ENCODE measurements at places on chromosomes 13 and 19. TPM values are rescaled to one million over a fixed set of nuclear protein-coding genes. Genes with fewer than 3 reads are reported as not detected.

DNA sequence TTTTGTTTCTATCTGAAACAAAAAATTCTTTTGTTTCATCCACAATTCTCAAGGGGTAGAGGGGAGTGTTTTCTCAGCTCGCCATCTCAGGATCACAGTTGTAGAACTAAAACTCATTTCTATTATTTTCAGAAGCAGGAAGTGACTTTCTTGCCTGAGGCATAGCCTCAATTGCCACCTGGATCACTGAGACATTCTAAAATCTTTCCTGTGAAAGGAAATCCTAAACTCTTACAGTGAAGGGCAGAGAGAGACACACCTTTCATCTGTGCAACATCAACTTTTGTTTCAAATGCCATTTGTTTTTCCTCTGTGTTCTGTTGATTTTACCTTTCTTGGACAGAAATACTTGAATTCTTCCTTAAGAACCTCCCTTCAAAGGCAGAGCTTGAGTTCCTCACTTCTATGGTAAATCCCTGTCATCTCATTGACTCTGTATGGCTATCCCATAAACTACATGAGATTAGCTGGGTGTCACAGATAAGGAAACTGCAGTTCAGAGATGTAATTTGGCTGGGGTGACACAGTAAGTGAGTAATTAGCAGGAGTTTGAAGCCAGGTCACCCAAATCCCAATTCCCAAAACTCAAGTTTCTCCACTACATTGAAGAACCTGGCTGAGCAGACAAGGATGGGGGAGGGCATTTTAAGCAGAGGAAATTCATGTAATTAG is 224.4 kb upstream of the HTR2A start:
- DNase-seq, result no peak

DNA sequence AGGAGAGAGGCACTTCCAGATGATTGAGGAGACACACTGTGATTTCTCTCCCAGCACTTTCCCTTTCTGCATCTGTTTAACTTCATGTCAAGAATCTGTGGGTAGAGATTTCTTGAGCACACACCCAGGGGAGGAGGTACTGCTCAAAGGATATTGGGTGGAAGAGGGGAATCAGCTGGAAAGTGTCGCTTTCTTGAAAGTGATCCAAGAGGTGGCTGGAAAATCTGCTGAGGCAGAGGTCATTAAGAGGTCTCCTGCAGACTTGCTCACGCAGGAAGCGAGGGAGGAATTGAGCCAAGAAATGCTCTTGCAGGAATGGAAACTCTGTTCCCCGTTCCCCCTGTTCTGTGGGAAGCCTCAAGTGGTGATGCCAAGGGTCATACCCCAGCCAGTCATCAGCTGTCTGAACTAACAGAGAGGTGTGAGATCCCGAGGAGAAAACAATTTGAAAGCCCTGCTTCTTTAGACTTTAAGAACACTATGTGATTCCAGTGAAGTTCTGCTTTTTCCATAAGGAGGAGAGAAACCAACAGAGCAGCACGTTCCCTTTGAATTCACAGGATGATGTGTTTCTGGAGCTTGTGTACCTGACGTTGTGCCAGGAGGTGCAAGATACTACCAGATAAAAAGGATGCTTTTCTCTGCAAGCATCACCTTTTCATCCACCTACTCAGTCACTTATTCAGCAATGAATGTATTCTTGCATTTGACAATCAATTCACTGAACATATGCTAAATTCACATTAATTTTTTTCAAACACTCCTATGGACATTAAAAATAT is 163.4 kb upstream of the GPR12 start:
- DNase-seq, result peak; percentile 12

GRCh38 chr19:5052515-5052914 is 83.6 kb downstream of the KDM4B start:
- no peak for DNase-seq

DNA sequence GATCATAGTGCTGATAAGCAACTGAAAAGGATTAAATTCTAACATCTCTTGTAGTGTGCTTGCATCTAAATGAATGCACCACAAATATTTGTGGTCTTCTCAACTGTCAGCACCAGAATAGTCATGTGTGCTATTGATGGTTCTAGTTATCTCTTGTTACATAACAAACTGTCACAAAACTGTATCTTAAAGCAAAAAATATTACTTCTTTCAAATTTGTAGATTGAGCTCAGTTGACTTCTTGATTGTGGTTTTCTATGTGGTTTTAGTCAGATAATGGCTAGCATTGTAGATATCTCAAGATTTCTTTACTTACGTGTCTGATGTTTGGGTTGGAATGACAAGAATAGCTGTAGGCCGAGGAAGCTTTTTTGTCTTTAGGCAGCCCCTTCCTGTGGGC is 431.3 kb downstream of the SLITRK6 start:
- no peak for DNase-seq

DNA sequence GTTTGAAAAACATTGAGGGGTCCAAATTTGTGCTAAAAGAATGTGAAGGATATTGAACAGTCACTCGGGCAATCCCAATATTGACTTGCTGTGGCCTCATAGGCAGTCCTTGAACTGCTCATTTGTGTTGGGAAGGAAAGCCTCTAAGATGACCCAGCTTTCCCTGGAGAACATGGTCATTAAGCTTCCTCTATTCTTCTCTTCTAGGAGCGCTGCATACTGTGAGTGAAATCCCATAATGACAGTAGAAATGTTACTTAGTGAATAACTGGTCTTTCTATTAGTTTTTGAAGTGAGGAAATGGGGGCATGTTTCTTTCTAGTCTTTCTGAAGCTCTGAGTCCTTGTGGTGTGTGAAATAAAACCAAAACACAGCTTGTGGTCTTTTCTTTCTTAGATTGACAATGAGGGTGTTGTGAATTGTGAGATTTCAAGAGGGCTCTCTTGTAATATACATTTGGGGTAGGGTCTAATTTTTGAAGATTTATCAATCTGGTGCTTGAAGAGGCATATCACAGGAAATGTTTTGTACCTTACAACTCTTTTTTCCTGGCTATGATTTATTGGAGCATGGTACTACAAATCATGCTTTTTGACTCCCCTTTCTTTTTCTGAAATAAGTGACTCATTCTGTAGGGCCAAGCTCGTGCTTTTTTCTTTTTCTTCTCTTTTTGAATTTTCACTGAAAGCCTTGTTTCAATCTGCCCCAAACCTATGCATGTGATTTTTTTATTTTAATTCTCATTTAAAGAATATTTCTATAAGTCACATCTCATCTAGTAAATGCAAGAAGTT is 250.8 kb downstream of the OXGR1 start:
- no peak for DNase-seq

- no peak for DNase-seq
These were observed 9.0 kb downstream of the PLAUR start for GRCh38 chr19:43660971-43661360.

- peak; percentile 59 for DNase-seq
These were observed 9.8 kb upstream of the CIRBP start for GRCh38 chr19:1259206-1259875.

DNA sequence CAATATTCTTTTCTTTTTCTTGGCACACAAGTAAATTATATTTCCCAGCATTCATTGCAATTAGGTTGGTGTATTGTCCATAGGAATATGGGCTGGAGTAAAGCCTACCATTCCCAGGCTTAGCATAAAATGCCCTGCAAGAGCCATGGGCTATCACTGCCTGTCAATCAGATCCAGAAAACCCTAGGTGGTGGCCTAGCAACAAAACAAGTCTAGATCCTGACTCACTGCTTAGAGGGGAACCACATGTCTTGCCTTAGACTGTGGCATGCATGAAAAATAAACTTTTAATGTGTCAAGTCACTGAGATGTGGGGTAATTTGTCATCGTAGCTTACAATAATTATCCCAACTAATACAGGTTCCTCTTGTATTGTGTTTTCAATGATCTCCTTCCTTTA is 16.2 kb downstream of the SOX21 start:
- DNase-seq, result peak; percentile 39

DNA sequence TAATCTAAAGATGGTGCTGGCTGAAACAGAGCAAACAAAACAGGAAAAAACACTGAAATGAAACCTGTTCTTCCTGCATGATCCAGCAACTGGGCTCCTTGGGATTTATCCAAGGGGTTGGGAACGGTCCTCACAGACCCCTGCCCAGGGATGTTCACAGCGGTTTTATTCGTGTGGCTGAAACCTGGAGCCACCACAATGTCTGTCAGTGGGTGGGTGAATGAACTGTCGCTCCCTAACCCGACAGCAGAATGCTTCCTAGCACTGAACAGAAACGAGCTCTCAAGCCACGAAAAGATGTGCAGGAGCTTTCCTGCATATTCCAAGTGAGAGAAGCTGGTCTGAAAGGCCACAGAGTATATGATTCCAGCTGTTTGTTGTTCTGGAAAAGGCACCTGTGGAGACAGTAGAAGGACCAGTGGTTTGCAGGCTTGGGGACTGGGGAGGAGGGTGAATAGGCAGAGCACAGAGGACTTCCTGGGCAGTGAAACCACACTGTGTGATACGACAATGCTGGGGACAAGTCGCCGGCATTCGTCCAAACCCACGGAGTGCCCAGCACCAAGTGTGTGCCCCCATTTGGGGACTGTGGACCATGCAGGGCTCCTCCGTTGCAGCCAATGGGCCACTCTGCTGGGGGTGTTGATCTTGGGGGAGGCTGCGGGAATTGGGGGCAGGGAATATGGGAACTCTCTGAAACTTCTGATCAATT is 73.9 kb downstream of the TEX29 start:
- DNase-seq, result no peak

DNA sequence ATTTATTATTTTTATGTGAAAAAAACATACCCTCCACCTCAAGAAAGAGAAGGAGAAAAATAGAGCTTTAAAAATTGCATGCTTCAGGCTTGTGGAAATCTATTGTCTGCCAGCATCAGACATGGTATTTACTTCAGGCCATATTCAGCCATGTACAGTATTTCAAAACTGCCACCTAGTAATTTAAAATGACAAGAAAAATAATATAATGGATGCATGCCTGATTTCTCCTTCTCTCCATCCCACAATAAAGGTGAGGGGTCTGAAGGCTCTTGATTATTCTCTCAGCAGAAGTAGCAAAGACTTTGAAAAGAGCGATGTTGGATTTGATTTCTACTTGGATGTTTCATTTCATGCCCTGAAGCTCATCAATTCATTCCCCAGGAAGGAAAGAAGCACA is 250.7 kb downstream of the TBC1D4 start:
- DNase-seq, result no peak

DNA sequence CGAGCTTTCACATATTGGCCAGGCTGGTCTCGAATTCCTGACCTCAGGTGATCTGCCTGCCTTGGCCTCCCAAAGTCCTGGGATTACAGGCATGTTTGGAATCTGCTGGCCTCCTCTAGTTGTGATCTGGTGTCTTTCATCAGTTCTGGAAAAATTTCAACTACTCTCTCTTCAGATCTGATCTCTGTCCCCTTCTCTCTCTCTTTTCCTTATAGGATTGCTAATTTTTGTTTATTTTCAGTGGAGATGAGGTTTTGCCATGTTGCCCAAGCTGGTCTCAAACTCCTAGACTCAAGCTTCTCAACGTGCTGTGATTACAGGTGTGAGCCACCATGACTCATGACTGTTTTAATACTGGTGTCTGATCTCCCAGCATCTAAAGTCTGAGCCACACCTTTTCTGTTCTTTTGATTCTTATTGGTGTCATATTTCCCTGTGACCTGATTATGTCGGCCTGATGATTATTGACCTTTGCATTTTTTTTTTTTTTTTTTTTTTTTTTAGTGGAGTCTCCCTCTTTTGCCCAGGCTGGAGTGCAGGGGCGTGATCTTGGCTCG is 10.4 kb upstream of the NANOS2 start:
- no peak for DNase-seq

GRCh38 chr19:39502640-39503417 is 4.1 kb downstream of the DLL3 start:
- peak; percentile 23 for DNase-seq

GRCh38 chr13:43895940-43896339 is 16.2 kb downstream of the LACC1 start:
- no peak for DNase-seq

DNA sequence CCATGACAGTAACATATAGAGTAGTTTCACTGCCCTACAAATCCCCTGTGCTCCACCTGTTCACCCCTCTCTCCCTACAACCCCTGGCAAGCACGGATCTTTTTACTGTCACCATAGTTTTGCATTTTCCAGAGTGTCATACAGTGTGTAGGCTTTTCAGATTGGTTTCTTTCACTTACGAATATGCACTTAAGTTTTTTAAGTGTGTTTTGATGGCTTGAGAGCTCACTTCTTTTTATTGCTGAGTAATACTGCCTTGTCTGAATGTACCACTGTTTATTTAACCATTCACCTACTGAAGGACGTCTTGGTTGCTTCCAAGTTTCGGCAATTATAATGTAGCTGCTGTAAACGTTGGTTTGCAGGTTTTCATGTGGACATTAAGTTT is 175.1 kb downstream of the ITGBL1 start:
- peak; percentile 61 for DNase-seq

GRCh38 chr13:91304741-91305140 is 42.7 kb upstream of the MIR17HG start:
- DNase-seq, result no peak

DNA sequence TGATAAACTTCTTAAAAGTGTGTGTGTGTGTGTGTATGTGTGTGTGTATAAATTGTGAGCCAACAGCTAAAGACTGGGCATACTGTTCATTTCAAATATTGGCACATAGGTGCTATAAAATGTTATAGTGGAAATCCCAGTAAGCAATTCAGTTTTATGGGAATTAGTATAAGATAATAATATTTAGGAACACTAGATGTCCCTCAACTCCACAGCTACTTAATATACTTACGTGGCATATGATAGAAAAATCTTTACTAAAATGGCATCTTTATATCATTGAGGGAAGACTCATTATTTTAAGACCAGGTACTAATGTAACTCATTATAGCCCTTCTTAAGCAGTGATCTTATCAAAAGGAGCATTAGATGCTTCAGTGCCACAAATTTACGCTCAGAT is 266.2 kb downstream of the MAB21L1 start:
- no peak for DNase-seq

- DNase-seq, result peak; percentile 29
These were observed 26.7 kb upstream of the NAPA start for GRCh38 chr19:47541518-47541917.

GRCh38 chr13:41267106-41267505 is 3.7 kb upstream of the MTRF1 start:
- no peak for DNase-seq

DNA sequence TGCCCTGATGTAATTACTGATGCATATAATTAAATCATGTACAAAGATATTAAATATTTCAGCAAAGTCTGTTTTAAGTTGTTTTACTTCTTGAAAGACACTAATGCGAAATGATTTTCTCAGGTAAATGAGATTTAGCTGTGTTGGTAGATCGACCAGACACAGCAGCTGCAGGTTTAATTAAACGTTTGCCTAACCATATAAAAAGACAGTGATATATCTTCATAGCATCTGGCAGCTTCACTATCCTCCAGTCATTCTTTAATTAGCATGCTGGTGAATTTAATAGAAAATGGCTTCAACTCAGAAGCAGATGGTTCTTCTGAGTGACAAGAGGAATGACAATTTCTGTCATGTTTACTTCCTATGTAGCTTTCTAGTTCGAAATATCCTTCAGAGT is 69.3 kb downstream of the NHLRC3 start:
- DNase-seq, result no peak

- peak; percentile 25 for DNase-seq
These were observed 6.2 kb downstream of the KLF5 start for GRCh38 chr13:73065036-73065435.

GRCh38 chr13:49220036-49220855 is at the start of gene MLNR:
MLNR (plus strand) TSS chr13:49220338; CDS start chr13:49220338, 0 bp downstream.
- DNase-seq, result peak; percentile 59

SMIM44 gene
- total RNA-seq, result not detected

TMEM221 gene
- total RNA-seq, result not detected

ATP13A1 gene
- total RNA-seq, result 71.6 TPM

ZBTB32 gene
- not detected for total RNA-seq

B3GNT8 gene
- not detected for total RNA-seq

PSG2 gene
- total RNA-seq, result not detected

DCT gene
- 0.17 TPM for total RNA-seq

ZNF606 gene
- total RNA-seq, result 13.0 TPM
